ENCODE measurements at places on chromosomes 5 and 9. TPM values are rescaled to one million over a fixed set of nuclear protein-coding genes. Genes with fewer than 3 reads are reported as not detected.

- H3K36me3 ChIP-seq = no peaks in the 10 kb centered on the region
- no peak for DNase-seq
- no peaks in the 10 kb centered on the region for H3K27me3 ChIP-seq
- no peak overlapping the region for H3K4me3 ChIP-seq
Measured at GRCh38 chr9:13626601-13627000, 347.1 kb upstream of the MPDZ start.

GRCh38 chr5:135372654-135373381 lies 26.2 kb downstream of the MACROH2A1 start:
- H3K36me3 ChIP-seq = peaks cover 70% of the 10 kb centered on the region
- DNase-seq = no peak
- no peak overlapping the region for H3K27ac ChIP-seq
- H3K4me3 ChIP-seq = no peak overlapping the region
- peaks cover 41% of the 10 kb centered on the region for H3K4me1 ChIP-seq

DNA sequence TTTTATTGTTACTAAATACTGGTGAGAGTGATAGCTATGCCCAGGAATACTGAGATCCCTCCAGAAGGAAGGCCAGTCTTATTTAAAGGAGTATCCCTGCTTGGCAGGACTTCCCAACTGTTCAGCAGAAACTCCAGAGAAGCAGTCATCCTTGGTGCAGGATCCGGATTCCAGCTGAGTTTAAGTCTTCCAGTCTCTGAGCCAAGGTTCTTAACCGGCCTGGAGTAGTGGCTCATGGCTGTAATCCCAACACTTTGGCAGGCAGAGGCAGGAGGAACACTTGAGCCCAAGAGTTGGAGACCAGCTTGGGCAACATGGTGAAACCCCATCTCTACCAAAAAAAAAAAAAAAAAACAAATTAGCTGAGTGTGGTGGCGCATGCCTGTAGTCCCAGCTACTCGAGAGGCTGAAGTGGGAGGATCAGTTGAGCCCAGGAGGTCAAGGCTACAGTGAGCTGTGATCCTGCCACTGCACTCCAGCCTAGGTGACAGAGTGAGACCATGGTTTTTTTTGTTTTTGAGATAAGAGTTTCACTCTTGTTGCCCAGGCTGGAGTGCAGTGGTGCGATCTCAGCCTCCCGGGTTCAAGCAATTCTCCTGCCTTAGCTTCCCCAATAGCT lies 7.6 kb downstream of the NAIF1 start:
- peaks cover 17% of the 10 kb centered on the region for H3K4me1 ChIP-seq
- no peaks in the 10 kb centered on the region for H3K27me3 ChIP-seq
- DNase-seq = no peak
- peaks cover 24% of the 10 kb centered on the region for H3K36me3 ChIP-seq

GRCh38 chr5:119417891-119418605 lies 34.2 kb upstream of the HSD17B4 start:
- DNase-seq = peak; percentile 30
- H3K36me3 ChIP-seq = no peaks in the 10 kb centered on the region
- no peak overlapping the region for H3K27ac ChIP-seq
- H3K27me3 ChIP-seq = no peaks in the 10 kb centered on the region
- no peak overlapping the region for H3K4me3 ChIP-seq
- H3K4me1 ChIP-seq = peaks cover 4% of the 10 kb centered on the region

DNA sequence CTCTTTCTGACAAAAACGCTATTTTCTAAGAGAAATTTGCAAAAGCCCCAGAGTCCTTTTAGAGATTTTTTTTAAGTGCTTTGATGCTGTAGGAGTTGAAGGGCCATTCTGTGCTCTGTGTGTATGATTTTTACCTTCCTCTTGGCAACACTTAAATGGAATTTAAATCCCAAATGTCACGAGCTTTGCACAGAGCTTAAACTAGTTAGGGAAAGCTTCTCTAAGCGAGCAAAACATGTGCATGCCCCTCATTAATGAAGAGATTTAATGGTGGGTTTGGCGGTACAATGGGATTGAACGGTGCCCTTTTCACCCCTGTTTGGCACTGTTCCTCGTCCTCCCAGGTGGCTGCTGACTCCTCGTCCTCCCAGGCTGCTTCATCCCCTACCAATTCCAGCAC lies 220.7 kb downstream of the DRD1 start:
- H3K4me3 ChIP-seq = no peak overlapping the region
- DNase-seq = peak; percentile 41
- no peak overlapping the region for H3K27ac ChIP-seq
- H3K36me3 ChIP-seq = no peaks in the 10 kb centered on the region
- H3K4me1 ChIP-seq = peaks cover 4% of the 10 kb centered on the region
- H3K27me3 ChIP-seq = peaks cover 6% of the 10 kb centered on the region

DNA sequence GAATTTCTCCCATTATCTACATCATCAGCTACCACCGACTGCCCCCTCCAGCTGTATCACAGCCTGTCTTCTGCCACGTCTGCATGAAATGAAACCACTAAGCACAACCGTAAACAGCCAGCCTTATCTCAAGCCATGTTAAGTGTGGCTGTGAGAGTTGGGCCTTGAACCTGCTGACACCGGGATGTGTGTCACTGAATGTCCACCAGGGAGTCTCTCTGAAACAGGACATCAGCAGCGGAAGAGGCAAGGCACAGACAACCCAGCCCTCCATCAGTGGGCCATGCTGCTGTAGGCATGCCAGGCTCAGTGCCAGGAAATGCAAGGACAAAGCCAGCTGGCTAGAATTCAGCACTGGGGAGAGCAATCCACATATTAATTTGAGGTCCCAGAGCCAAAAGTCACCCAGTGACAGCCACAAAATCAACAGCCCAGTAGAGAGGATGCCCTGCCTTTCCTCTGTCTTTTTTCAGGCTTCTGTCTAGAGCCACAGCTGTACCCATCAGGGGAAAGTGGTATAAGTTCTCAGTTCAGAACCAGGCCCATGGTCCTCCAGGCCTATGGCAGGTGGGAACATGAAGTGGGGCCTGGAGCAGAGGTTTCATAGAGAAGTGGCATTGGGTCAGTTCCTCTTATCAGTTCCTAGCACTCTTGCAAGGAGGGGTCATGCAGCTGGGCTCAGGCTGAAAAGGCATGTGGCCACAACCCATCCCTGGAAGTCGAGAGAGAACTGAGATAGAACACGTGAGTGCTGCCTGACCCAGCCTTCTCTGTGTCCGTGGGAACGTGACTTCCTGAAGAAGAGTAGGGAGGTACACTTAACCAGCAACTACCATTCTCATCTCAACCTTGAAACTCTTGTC lies 199.4 kb downstream of the ESM1 start:
- peaks cover 9% of the 10 kb centered on the region for H3K4me1 ChIP-seq
- no peaks in the 10 kb centered on the region for H3K27me3 ChIP-seq
- H3K27ac ChIP-seq = no peak overlapping the region
- no peaks in the 10 kb centered on the region for H3K36me3 ChIP-seq
- DNase-seq = peak; percentile 80

DNA sequence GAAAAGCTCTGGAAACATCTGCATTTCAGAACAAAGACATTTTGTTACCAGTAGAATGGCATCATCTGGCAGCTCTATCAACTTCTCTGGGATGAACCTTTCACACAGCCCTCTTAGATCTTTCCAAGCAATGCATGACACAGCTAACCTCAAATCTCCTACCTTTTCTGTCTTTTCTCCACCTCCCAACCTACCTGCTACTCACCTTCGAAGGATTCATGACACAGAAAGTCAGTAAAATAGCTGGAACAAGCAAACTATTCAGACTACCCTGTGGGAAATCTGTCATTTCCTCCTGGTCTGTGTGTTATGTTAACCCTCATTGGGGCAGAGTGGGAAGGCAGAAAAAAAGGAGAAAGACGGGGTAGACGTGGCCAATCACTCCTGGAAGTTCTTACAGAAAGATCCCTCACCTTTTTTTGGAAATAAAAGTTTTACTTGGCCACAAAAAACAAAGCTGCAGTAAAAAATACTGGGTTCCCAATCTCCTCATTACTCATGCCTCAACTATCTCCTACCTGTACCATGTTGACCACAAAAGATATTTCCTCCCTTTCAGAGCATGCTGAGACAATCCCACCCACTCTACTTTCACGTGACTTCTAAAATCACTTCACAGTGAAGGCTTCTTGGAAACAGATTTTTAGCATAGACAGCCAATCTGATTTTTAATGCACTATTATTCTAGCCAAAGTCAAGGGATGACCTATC lies 362.1 kb upstream of the RFX3 start:
- H3K27ac ChIP-seq = no peak overlapping the region
- no peaks in the 10 kb centered on the region for H3K36me3 ChIP-seq
- DNase-seq = no peak
- peaks cover 7% of the 10 kb centered on the region for H3K4me1 ChIP-seq

- peak overlapping the region; percentile 90 for H3K27ac ChIP-seq
- H3K27me3 ChIP-seq = no peaks in the 10 kb centered on the region
- peaks cover 45% of the 10 kb centered on the region for H3K36me3 ChIP-seq
- peak overlapping the region; percentile 69 for H3K4me3 ChIP-seq
Measured at GRCh38 chr9:120868676-120869359, 8.2 kb downstream of the PHF19 start.

DNA sequence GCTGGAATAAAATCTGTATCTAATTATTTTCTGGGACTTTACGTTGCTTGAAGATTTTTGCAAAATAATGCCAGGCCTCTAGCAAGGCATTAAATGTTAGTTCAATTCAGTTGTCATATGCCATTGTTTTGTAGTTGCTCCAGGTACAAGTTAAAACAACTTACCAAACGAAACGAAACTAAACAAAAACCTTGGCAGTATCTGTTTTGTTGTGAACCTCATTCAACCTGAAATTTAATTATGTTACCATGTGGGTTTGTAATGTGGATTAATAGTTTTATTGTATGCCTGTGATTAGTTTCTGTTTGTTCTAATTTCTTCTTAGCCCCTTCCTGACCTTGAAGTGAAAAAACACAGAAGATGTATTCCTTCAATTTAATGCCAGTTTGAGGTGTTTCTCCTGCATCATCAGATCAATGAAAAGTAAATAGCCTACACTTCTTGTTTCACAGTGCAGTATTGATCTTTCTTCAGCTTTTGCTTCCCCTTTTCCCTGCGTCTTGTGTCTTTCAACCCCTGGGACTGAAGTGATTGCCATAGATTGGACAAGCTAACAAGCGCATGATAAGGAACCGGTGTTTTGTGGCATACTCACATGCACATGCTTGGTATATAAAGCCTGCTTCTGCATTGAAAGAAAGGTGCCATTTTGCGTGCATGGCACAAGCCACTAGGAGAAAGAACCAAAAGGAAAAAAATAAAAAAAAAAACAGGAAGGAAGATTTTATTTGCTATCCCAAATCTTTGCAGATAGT lies 699.0 kb upstream of the ARRDC3 start:
- H3K27me3 ChIP-seq = no peaks in the 10 kb centered on the region
- no peak overlapping the region for H3K27ac ChIP-seq
- H3K4me1 ChIP-seq = no peaks in the 10 kb centered on the region
- peak; percentile 11 for DNase-seq

Gene LCN1
- not detected for polyA plus RNA-seq
